ENCODE measurements at places on chromosomes 5 and 9.

DNA sequence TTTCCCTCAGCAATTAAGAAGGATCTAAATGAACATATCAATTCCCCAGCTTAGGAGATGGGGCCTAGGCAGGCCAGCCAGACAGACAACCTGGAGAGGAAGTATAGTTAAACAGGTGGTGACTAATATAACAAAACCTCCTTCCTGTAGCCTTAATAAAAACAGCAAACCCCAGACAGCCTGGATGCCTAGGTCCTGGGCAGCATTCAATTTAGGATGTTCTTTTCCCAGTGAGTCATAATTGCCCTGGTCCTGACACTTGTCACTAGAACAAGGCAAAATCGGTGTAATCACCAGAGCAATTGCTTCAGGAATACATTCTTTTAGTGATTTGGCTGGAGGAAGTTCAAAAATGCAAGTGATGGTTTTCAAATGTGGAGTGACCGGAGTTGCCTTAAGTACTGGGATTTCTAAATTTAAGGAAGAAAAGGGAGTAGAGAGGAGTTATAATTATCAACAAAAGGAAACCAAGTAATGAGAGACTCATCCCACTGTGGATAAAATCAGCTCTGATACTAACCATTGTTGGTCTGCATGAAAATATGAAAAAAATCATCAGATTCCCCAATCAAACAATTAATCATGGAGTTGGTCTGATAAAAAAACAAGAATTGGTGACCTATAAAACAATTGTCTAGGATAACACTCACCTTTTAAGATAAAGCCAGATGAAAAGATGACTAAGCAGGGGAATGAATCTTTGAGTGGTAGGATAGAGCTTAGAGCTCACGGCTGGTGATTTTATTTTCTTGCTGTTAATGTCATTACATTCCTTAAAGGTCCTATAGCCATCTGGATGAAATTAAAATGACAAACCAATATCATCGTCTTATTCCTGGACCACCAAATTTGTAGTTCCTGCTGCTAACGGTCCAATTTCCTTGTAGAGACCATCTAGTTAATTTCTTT, 39.0 kb upstream of the TARS1 start:
- DNase-seq, result no peak

DNA sequence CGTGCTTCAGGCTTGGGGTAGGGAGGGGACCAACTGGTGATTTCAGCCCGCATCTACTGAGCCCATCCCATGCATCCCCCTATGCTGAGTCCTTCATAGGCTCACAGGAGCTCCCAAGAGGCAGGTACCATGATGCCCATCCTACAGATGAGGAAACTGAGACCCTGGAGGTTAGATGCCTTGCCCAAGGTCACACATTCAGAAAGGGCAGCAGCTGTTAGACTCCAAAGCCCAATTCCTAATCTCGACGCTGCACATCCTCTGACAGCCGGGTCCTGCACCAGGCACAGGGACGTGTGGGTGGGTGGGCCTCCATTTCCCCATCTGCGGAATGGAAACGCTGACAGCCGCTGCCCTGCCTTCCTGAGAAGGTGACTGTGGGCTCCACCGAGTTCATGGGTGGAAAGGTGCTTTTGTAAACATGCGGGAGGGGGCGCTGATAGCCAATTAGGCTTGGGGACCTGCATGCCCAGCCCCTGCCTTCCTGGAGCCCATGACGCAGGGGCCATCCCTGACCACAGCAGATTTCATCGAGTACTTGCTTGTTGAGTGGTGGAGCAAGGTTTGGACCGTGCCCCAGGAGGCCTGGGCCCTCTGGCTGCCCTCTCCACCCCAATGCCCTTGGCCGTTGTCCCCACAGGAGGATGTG, 2.2 kb downstream of the DNM1 start:
- no peak for DNase-seq

GRCh38 chr5:76163111-76163628, 80.0 kb downstream of the SV2C start:
- DNase-seq, result no peak

DNA sequence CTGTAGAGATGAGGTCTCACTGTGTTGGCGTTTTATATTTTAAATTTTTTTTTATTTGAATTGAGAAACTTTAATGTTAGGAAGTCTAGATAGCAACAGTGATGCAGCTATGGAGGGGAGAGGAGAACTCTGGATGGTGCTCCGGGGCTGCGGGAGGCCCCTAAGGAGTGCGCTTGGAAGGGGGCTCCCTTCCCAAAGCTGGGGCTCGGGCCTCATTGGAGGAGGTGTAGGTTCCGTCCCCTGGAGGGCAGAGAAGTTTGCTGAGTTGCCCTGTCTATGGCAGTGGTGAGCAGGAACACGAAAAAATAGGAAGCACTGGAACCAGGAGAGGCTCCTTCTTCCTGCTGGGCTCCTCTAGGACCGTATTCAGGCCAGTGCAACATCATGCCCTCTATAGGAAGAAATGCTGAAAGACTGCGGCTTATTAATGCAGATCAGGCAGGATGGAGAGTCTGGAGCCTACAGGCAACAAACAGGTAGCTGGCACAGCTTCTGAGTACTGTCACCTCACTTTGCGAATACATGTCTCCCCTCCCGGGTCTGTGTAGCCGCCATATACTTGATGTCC, 16.1 kb downstream of the AHRR start:
- DNase-seq, result no peak

DNA sequence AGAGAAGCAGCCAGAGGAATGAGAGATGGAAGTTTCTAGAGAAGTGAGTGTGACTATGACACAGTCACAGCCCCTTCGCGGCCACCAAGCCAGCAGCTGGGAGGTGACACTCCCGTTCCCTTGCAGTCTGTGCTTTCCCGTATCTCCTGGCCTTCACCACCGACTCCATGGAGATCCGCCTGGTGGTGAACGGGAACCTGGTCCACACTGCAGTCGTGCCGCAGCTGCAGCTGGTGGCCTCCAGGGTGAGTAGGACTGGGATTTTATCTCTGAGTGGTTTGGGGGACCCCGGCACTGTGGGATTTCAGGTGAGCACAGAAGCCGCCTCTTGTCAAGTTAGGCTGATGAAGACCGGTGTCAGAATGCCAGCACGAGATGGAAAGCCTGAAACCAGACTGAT, 12.1 kb upstream of the SLC2A8 start:
- DNase-seq, result no peak

DNA sequence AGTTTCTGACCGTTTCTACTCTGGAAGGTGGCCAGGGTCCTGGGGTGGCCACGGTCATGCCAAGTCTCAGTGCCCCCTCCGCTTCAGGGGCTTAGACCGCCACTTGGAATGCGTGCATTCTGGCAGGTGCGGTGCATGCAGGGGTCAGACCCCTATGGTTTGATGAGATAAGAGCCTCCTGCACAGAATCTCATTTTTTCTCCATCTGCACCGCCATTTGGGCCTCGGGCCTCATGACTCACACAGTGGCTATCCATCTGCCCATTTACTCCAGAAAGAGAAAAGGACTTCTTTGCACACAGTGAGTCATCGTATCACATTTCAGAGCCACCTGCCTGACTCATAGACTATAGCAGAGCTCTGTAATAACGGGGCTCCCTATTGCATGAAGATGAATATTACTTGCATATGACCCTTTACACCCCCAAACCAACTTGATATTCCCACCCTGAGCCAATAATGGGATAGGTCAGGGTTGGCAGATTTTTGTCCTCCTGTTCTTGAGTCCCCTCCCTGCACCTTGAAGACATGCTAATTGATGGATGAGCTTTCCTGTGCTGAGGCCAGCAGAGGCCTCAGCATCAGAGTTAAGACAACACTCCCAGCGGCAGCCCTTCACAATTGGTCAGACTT, 157.4 kb downstream of the NR3C1 start:
- no peak for DNase-seq

DNA sequence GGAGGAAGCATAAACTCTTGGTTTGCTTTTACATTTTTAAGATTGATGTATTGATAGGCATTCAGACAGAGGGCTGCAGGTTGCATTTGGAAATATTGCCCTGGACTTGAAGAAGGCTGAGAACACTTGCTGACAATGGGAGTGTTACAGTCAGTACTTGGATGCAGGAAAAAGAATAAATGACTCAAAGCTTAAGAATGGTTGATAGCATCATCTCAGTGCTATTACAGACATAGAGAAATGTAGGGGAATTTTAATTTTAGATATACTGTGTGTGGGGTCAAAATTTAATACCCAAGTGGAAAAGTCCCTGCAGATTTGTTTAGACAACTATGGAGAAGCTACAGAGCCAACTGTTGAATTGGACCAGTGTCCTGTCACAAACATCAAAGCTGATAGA, 101.1 kb downstream of the ISL1 start:
- DNase-seq, result no peak

DNA sequence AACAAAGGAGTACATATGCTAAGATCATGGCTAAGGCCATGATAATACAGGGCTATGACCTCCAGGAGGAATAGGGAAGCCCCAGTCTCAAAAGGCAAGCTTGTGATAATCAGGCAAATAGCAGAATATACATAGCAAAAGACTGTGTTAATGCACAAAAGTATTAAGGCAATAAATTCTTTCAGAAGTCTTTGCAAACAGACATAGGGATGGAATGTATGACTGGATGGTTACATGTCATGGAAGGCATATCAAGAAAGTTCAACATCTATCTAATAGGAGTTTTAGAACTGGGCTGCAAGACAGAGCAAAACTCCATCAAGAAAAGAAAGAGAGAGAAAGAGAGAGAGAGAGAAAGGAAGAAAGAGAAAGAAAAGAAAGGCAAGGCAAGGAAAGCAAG, 264.5 kb upstream of the CDH6 start:
- no peak for DNase-seq

Data from omental fat pad (tissue), 4 donors.